ENCODE measurements at places on chromosomes 1 and 21. TPM values are rescaled to one million over a fixed set of nuclear protein-coding genes. Genes with fewer than 3 reads are reported as not detected.

DNA sequence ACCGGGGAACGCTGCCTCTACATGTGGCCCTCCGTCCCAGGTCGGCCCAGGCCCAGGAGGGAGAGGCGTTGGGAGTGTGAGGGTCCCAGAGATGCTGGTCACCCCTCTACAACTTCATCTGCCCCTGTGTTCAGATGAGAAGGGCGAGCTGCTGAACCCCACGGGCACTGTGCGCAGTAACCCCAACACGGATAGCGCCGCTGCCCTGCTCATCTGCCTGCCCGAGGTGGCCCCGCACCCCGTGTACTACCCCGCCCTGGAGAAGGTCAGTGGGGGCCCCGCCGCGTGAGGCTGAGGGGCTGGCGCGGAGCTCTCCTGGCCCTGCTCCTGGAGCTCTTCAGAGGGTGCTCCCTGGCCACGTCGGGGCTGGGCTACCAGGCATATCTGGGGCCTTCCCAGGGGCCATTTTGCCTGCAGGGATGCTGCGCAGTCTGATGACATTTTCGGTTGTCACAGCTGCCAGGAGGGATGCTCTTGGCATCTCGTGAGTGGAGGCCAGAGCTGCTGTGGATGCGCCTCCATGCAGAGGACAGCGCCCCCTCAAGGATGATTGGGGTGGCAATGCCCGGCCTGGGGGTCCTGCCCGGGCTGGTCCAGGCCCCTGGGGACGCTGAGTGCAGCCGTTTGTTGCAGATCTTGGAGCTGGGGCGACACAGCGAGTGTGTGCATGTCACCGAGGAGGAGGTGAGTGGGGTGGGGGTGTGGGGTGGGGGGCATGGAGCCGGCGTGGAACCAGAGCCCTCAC is 68.6 kb downstream of the PIK3CD start:
- DNase-seq, result no peak

GRCh38 chr1:1730870-1731269 is 6.7 kb upstream of the CDK11A start:
- DNase-seq, result no peak

DNA sequence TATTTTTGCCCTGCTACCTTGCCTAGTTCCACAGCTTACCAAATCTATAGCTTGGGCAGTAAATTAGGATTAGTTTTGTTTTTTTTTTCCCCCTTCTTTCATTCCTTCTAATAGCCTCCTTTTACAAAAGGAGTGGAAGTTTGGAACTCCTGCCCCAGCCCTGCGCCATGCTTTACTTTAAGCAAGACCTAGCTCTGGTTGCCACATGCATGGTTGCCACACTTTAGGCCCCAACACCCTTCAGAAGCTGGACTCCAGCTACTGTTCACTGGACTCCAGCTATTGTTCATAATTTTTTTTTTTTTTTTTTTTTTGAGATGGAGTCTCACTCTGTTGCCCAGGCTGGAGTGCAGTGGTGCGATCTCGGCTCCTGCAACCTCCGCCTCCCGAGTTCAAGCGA is 115.8 kb downstream of the NR5A2 start:
- no peak for DNase-seq

DNA sequence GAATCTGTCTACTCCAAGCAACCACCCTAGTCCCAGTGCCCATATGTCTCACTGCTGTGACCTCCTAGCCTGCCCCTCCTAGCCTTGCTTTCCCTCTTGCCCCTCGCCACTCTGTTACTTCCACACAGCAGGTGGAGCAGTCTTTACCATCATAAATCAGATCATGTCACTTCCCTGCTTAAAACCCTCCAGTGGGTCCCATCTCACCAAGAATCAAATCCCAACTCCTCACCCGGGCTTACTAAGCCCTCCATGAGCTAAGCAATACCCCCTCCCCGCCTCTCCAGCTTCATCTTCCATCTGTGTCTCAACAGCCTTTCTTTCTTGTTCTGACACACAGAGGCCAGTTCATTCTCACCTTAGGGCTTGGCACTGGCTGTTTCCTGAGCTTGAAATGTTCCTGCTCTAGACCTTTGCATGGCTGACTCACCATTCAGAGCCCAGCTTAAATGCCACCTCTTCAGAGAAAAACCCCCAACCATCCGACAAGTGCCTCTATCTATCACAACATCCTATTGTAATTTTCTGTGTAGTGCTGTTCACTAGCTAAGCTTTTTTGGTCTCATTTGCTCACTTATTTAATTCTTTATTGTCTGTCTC is 22.3 kb downstream of the KNCN start:
- no peak for DNase-seq

DNA sequence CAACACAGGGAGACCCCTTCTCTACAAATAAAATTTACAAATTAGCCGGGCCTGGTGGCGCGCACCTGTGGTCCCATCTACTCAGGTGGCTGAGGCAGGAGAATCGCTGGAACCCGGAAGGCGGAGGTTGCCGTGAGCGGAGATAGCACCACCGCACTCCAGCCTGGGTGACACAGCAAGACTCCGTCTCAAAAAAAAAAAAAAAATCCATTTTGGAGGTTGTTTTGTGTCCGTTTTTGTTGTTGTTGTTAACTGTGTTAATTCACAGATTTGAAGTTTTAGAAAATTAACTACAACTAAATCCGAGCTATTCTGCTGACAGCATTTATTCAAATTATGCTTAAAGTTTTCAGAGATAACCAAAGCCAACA is 618 bp downstream of the CLCC1 start:
- peak; percentile 17 for DNase-seq

DNA sequence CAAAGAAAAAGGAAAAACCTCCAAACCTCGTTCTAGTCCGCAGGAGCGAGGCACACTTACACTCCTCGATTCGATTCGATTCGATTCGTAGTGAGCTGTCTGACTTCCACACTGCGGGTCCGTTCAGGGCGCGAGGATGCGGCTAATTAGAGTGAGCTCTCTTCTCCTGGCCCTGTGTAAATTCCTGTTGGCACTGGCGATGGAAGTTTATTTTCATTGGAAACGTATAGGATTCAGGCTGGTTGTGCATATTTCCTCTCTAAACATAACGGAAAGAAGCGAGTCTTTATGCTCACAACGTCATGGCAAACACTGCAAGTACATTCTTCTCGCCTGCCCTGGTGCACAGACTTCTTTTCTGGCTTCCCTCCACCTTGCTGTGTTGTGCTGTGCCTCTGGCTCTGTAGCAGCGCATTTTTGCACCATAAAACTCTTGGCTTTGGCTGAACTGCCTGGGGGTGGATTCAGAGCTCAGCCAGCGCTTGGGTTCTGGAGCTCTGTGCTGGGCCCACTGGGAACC is 2.7 kb downstream of the HUNK start:
- DNase-seq, result no peak

GRCh38 chr21:33794596-33794995 is 121.0 kb downstream of the ATP5PO start:
- no peak for DNase-seq

DNA sequence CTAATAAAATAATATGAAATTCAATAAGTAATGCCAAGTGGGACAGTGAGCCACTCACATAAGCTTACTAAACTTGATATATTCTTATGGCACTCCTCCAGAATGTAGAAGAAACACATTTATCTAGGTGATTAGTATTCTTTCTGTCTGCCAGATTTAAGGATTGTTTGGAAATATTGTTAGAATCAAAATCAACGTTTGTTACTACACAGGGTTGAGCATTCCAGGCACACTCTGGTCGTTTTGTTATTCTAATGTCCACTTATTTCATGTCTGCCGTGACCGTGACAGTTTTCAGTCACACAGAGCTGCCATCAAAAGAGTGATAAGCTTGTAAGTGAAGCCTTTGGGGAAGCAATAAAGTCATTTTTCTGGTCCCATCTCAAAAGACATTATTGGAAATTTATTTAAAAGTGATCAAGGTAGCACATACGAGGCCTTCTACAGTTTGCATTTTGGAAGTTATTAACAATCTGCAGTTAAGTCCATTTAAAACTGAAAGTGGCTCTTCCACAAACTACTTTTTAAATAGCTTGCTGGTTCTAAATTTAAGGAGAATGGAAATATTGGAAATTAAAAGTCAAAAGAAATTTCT is 38.0 kb downstream of the NFIA start:
- no peak for DNase-seq

AKR7A3 gene
- 1.2 TPM for total RNA-seq
